ENCODE measurements at places on chromosomes 11 and 22.
A peak's percentile ranks its signal among the peaks of the same experiment; 100 is the strongest.

DNA sequence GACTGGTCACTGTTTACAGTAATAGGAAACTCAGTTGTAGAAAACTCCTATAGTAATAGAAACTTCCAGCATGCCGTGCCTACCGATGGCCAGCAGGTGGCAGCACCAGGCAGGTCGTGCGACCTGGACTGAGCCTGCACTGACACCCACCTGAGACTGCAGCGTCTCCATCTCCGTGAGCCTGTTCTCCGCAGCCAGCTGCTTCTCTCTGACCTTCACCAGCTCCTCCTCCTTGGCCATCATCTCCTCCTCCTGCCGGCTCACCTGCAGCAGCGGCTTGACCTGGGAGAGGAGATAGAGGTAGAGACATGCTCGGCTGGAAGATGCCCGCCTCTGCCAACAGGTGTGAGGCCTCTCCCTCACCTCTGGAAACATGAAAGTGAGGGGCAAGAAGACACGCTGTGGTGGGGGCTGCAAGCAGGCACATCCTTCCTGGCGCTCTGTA lies 48.5 kb downstream of the APOL1 start:
- DNase-seq = peak; percentile 86

GRCh38 chr22:19961868-19962245 lies 20.2 kb upstream of the TXNRD2 start:
- DNase-seq = no peak

DNA sequence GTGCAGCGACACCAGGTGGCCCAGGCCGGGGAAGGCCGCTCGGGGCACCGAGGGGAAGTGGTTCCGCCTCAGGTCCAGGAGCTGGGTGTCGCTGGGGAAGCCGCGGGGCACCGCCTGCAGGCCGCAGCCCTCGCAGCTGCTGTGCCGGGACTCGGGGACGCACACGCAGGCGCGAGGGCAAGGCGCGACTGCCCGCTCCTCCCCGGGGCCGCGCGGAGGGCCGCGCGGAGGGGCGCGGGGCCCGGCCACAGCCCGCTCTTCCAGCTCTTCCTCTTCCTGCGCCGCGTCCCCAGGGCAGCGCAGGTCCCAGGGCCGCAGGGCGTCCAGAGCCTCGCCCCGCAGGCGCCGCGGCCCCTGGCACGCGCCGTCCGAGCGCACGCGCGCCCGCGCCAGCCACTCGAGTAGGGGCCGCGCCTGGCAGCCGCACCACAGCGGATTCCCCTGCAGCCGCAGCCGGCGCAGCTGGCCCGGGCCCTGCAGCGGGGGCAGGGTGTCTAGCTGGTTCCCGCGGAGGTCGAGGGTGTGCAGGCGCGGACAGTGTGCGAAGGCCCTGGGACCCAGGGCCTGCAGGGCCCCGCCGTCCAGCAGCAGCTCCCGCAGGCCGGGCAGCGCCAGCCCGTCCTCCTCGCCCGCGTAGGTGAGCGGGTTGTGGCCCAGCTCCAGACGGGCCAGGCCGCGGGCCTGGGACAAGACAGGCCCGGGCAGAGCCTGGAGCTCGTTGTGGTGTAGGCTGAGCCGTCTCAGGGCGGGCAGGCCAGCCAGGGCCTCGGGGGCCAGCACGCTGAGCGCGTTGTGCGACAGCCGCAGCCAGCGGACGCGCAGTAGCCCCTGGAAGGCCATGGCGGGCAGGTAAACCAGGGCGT lies 2.8 kb downstream of the CHADL start:
- DNase-seq = peak; percentile 69

- no peak for DNase-seq
These were observed 17.7 kb downstream of the ARRB1 start for GRCh38 chr11:75333807-75334140.

- DNase-seq = no peak
These were observed 27.0 kb downstream of the CUL5 start for GRCh38 chr11:108035690-108036089.

DNA sequence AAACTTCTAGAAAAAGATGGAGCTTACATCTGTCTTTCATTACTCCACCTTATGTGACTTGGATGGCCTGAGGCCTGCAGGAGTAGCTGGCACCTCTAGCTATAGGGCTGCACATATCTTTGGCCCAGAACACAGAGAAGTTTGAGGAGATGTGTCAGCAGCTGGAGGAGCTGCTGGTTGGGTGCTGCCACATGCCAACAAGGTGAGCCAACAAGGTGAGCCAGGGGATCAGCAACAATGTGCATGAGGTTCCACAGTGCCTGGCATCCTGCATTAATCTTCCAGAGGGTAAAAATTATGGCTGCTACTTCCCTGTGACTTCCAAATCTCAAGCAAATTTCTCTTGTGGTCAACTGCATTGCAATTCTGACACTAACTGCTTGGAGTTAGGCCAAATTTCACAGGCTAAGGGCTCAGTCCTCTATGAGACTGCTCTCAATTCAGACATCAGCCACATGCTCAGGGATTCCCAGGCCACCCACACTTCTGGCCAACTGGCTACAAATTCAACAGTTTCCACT lies 16.0 kb downstream of the RBM7 start:
- DNase-seq = no peak

DNA sequence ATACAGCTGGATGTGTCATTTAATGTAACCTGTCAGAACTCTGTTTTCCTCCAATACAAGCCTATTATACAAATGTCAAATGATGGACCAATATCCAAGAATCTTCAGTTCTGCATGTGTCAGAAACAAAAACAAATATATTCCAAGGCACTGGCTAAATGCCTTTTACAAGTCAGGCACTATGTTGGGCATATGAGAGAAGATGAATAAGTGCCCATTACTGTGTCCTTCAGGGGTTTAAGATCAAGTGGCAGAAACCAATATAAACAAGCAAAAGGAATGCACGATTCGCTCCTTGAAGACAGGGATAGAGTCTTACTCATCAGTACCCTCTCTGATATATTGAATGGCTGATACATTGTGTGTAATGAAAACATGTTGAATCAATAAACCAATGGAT lies 254.4 kb downstream of the TTC28 start:
- no peak for DNase-seq

DNA sequence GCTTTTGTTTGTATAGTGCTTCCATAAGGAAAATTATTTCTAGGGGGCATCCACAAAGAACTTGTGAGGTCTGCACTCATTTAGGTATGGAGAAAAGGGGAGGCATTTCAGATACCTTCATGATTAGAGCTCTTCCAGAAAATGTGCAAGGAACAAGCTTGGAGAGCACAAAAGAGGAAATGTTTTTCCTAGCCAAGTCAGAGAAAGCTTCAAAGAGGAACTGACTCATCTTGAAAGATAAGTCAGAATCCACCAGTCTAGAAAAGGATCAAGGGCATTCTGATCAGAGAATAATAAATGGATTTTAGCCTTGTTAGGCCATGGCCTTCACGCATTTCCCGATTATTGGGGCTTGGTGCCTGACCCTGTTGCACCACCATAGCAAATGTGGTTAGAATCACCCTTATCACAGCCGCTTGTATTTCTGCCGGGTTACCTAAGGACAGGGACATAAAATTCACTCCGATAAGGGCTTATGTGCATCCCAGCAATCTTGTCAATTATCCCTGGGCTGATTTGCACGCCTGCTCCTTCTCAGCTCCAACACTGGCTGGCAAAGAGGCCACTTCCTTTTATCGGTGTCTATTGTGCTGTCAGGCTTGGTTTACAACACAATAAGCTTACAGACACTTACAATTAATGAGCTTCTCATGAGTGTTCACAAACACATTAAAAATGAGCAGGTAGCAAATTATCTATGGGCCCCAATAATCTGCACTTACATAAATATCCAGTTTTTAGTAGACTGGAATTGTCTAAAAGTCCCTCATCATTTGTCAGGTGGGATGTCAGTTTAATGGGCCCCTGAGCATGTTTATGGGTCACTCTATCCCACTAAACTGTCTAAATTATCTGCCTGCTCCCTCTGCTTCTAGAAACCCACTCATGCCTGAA lies 613.5 kb downstream of the SOX6 start:
- no peak for DNase-seq

- DNase-seq = no peak
These were observed 8.9 kb downstream of the SEC14L2 start for GRCh38 chr22:30405731-30406130.

GRCh38 chr11:67542169-67542568 lies 18.9 kb upstream of the CABP2 start:
- DNase-seq = no peak

DNA sequence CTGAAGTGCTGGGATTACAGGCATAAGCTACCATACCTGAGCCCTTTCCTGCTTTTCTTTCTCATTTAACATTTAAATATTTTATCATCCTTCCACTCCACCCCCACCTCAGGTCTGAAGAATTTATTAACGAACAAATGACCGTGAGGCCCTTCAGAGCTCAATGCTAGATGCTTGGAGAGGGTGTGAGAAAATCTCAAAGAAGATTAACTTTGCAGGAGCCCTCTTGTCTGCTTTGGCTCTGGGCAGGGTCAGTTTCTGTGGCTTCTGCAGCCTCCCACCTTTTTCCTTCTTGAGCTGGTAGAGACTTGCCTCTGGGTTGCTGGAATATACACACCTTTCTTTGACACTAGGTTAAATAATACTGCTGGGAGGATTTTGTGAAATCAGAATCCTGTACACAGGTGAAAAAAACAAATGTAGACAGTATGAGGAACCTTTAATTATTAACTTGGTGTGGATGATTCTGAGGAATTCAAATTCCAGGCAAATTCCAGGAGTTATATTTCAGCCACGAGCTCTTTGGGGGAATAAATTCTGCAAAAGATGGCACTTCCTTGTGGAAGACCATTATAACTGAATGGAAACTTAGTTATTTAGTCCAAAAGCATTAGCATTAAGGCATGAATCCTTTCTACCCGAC lies 3.4 kb upstream of the ZBTB44 start:
- DNase-seq = no peak

GRCh38 chr11:76241243-76242000 lies 35.1 kb upstream of the WNT11 start:
- DNase-seq = no peak

GRCh38 chr22:24768537-24769374 lies 5.8 kb downstream of the PIWIL3 start:
- peak; percentile 36 for DNase-seq

- DNase-seq = no peak
These were observed 21.0 kb downstream of the TNRC6B start for GRCh38 chr22:40198733-40199132.

Measured in T-helper 9 cell (primary cell).